ENCODE measurements at places on chromosomes 6 and 20.
A peak's percentile ranks its signal among the peaks of the same experiment; 100 is the strongest.

- DNase-seq, result no peak
These were observed 931.5 kb upstream of the EPHA7 start for GRCh38 chr6:94350833-94351232.

GRCh38 chr6:30615219-30615957, 1.7 kb downstream of the PPP1R10 start:
- peak; percentile 72 for DNase-seq

- no peak for DNase-seq
These were observed 449.0 kb upstream of the MMS22L start for GRCh38 chr6:97732045-97732444.

DNA sequence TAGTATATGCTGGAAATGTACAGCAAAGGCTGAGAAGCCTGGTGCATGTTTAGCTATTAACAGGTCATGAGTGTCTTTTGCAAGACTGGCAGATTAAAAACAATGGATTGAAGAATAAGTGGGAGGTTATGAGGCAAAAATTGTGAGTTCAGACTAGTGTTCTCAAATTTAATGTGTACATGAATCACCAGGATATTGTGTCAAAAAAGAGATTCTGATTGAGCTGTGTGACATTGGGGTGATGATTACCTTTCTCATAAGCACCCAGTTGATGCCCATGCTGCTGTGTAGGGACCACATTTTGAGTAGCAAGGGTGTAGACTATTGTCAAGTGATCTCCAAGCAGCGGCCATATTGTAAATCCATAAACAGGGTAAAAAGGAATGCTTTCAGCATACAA, 44.8 kb downstream of the MAP3K5 start:
- no peak for DNase-seq

GRCh38 chr6:43303751-43304331, 4.8 kb downstream of the CRIP3 start:
- no peak for DNase-seq

DNA sequence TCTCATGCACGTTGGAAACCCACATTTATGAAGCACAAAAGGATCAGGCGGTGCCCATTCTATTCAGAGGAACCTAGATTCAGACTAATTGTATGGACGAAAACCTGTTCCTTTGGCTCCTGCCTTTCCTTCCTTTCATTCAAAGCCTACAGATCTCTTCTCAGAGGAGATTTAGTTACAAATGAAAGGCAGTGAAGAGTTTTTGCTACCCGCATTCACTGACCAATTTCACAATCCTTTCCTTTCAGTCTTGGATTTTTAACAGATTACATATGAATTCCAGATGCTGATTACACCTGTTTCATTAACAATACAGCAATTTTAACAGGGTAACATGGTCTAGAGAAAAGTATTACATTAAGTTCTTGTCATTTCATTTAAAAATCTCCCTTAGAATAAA, 32.0 kb downstream of the TMEM242 start:
- DNase-seq, result no peak

DNA sequence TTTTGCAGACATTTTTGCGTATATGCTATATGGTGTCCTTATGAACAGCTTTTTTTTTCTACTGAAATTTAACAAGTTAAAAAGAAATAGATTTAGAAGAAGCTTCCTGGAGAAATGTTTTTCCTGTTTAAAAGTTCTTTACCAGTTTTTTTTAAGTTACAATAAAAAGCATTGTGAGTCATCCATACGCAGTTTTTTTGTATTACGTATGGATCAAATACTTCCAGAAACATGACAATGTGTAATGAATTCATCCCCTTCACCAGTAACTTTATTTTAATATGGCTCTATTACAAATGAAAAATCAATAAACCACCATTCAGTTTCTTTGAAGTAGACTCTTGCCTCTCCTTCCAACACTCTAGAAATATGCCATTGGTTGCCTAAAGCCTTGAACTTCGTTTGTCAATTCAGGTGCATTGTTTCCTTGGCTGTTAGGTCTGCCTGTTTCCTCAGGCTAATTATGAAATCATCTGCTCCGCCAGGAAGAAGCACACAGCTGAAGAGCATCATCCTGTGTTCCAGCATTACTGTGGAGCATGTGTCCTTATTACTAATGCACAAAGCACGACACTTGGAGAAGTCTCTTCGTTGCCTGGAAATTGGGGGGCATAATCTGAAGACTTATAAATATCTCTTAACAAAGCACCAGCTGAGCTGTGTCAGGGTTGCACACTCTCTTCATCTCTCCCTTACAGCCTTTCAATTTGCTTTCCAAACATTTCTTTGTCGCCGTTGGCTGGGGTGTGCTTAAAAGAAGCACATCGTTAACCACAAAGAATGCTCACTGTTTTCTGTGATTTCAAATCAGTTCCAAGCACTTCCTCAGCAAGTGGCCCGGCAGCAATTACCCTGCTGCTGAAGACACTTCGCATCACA, 9.6 kb downstream of the MOXD1 start:
- DNase-seq, result peak; percentile 42

DNA sequence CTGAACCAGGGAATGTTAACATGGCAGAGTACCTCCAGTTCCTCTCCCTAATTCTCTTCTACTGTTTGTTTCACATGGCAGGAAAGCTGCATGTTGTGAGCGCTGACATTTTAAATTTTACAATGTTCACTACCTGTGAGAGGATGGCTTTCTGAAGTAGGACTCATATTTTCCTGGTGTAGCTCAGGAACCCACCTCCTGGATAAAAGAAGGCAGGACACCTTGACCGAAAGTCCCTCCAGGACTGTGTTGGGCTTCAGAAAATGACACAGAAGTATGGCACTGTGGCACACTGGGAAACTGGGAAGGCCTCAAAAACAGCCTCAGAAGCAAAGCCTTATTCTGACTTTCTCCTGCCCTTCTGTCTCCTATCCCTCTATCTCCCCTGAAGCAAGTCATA, 33.3 kb downstream of the PTPRK start:
- DNase-seq, result no peak

GRCh38 chr6:21946298-21946783, 350.5 kb downstream of the PRL start:
- no peak for DNase-seq

DNA sequence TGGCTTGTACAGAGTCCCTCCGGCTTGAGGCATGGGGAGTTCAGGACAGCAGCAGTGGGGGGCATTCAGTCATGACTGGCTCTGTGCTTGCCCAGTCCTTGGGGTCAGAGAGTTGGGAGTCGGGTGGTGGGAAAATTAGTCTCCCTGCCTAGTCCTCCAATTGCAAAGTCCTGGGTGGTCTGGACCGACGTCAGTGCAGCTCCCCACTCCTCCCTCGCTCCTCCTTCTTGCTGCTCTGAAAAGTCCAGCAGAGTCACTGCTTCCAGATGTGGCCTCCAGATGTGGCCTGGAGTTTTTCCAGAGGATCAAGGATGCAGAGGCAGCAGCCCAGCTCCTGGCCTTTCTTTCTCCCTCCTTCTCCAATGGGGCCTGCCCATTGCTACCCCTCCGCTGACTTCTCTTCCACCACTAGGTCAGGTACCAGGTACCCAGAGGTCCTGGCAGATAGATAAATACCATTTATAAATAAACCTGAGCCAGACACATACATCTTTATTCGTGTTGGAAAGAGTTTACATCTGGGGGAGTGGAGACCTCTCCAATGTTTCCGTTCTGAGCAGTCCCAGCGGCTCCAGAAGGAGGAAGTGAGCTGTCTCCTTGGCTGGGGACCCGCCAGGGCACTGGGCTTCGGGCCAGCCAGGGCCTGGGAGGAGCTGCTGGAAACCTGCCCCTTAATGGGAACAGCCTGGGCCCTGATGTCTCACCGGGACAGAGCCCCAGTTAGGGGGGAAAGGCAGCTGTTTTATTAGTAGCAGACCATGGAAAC, 49.0 kb upstream of the RNF24 start:
- DNase-seq, result peak; percentile 78

DNA sequence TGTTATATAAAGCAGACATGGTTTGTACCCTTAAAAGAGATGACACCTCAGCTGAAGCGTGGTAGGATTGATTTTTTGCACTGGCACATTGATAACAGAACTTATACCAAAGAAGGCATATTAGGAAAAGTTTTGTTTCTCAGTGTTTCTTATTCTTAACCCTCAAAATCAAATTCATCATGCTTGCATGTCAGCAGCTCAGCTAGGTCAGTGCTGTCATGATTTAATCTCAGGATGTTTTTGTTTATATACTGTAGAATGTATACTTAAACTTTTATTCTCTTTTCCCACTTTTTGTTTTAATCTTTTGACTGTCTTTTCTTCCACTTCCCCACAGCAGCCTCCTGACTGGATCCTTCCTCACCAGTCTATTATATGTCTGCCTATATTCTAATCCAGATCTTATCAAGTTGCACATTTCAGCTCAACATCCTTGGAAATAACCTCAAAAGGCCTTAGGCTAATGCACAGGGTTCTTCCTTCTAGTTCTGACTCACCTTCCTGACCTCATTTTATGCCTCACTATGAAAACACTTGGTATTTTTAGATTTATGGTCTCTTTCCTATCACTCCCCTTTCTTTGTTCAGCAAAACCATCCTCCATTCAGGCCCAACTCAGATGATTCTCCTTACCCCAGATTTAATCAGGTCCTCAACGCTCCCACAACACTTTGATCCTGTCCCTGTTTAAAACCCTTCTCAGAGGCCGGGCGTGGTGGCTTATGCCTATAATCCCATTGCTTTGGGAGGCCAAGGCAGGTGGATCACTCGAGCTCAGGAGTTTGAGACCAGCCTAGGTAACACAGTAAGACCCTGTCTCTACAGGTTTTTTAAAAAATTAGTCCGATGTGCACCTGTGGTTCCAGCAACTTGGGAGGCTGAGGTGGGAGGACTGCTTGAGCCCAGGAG, 7.2 kb downstream of the HEBP2 start:
- DNase-seq, result no peak

GRCh38 chr6:42829561-42830092, 47.8 kb downstream of the BICRAL start:
- no peak for DNase-seq

- DNase-seq, result no peak
These were observed 154.3 kb downstream of the CCDC170 start for GRCh38 chr6:151647976-151648639.

- DNase-seq, result no peak
These were observed 62.6 kb upstream of the MAP7 start for GRCh38 chr6:136612666-136613389.

GRCh38 chr20:36644706-36645095, 1.3 kb downstream of the SLA2 start:
- no peak for DNase-seq

DNA sequence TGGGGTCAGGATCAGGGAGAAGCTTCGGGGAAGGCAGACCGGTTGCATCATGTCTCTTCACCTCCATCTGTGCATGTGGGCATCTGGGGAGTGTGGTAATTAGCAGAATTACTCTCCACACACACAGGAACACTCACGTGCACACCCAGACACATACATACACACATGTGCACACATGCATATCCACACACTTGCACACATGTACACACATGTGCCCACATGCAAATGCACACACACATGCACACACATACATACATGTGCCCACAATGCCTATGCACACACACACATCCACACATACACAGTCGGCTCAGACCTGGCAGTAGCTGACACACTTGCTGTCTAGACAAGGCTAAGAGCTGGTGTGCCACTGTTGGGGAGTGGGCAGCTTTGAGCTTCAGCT, 212.3 kb upstream of the PMEPA1 start:
- no peak for DNase-seq

GRCh38 chr20:52484438-52484837, 292.9 kb upstream of the ZFP64 start:
- no peak for DNase-seq

DNA sequence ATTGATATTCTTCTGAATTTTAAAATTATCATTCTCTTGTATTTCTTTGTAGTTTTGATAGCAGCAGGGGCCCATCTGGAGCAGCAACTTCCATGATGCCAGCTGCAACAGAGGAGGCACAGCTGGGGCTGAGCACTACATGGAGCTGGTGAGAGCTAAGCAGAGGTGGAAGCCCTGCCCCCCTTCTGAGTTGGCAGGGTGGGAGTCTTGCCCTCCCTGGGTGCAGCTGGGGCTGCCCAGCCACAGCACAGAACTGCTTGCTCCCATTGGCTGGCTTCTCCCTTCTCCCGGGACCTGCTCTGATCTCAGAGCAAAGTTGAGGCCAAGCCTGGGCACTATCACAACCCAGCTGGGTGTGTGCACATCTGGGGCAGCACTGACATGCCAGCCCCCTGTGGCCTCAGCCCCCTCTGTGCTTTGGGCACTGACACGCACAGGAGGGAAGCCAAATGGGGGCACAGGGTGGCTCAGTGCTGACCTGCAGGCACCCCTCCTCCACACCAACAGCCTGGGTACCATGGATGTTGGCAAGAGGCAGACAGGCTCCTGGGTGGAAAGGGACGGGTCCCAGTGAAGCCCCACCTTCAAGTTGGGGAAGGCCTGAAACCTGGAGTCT, 69.1 kb upstream of the EYA4 start:
- DNase-seq, result no peak

DNA sequence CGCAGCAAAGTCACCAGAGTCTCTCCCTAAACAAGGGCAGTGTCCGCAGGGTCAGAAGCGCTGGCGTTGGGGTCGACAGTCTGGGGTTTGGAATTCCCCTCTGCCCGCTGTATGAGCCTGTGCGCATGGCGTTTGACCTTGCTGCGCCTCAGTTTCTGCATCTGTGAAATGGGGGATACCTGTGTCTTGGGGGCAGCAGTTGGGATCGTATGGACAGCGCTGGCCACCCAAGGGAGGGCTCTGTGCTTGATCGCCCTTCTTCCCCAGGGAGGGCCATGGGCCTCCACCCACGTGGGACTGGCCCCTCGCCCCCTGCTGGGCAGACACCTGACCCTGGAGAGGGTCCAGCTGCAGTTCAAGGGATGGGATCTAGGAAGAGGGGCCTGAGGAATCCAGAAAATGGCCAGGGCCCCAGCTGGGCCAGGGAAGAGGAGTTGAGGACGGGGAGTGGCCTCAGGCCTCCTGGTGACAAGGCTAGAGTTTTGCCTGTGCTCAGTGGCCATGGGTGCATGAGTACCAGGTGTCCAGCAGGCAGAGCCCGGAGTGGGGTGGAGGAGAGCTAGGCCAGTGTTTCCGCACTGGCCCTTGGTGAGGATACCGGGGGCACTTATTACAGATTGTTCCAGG, 26.4 kb upstream of the PHACTR3 start:
- no peak for DNase-seq

- no peak for DNase-seq
These were observed 19.6 kb downstream of the FOXC1 start for GRCh38 chr6:1629316-1629715.

DNA sequence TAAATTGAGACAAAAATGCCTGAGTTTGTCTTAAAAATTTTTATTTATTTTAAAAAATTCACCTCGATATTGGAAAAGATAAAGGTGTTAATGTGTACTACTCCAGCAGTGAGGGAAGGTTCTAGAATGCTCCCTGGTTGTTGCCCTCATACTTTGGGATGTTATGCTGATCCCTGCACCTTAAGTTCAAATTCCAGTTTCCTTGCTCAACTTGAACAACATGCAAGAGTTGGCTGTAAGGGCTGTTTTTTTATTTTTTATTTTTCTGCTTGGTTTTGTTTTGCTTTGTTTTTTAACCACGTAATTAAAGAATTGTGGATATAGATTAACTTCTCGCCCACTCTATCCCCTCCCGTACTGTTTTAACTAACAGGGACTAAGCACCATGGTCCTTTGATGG, 158.7 kb upstream of the CITED2 start:
- DNase-seq, result no peak
